ENCODE measurements at places on chromosomes 5 and 9.

DNA sequence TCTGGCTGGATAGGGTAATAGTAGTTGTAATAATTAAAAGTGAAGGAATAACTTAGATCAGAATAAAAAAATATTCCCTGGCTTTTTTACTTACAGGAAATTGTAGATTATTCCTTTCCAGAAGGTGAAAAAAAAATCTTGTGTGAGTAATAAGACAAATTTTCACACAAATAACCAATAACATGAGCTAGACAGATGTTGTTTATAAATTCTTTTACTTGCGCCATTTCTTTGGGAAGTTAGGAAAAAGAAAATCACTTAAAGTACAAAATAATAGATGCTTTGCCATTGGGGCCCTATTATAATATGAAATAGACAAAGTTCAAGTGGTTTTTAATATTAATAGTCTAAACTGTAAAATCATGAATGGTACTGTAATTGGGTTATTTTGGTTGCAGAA, 204.1 kb downstream of the ARRDC3 start:
- DNase-seq = no peak
- H3K4me3 ChIP-seq = no peak overlapping the region
- H3K27me3 ChIP-seq = no peaks in the 10 kb centered on the region
- no peak overlapping the region for H3K27ac ChIP-seq
- no peaks in the 10 kb centered on the region for H3K36me3 ChIP-seq

DNA sequence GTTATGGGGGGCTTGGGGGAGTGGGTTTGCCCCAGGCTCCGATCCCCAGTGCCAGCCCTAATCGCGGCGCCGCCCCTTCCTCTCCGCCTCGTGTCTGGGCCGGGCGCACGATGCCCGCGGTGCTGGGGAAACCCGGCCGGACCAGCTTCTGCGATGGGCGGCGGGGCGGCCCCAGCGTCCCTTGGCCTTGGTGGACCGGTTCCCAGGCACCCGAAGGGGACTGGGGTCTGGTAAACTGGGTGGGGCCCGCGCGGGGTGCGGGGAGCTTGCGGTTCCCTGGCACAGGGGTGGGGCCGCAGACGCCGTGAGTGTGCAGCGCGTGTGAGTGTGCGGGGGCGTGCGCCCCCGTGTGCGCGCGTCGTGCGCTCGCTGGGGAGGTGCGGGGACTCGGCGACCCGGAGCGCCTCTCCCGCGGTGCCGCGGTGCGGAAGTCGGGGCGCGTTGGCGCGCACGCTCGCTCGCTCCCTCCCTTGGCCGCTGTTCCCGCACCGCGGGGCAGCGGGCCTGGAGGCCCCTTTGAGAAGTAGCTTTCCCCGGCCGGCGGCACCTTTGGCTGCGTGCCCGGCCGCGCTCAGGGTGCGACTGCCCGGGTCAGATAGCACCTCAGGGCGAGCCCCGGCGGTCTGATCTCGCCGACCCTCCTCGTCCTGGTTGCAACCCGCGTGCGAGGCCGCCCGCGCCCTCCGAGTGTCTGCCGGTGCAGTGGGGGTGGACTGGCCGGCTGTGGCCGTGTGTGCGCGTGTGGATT, 568 bp downstream of the MACIR start:
- no peaks in the 10 kb centered on the region for H3K27me3 ChIP-seq
- peaks cover 37% of the 10 kb centered on the region for H3K4me1 ChIP-seq
- peak; percentile 16 for DNase-seq
- H3K27ac ChIP-seq = peak overlapping the region; percentile 66

DNA sequence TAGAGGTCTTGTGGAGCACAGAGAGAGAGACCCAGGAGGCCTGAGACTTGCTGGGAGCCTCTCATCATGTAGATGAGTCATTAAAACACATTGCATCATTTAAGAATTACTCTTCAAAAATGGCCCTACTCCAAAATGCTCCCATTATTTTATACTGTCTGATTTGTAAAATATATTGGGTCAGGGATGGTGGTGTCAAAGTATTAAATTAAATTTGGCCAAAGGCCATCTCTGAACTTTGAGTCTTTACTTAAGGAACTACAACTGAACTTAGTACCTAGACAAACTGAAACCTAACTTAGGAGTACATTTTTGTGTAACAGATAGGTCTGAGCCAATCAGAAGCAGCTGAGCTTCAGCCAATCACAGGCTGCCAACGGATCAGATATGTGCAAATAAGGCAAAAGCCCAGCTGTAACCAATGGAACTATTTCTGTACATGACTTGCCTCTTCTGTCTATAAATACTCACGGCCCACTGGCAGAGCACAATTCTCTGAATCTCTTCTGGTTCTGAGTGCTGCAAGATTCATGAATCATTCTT, 657.2 kb downstream of the TLE1 start:
- peak; percentile 2 for DNase-seq
- no peaks in the 10 kb centered on the region for H3K36me3 ChIP-seq
- no peaks in the 10 kb centered on the region for H3K27me3 ChIP-seq
- no peaks in the 10 kb centered on the region for H3K4me1 ChIP-seq
- no peak overlapping the region for H3K4me3 ChIP-seq
- no peak overlapping the region for H3K27ac ChIP-seq

DNA sequence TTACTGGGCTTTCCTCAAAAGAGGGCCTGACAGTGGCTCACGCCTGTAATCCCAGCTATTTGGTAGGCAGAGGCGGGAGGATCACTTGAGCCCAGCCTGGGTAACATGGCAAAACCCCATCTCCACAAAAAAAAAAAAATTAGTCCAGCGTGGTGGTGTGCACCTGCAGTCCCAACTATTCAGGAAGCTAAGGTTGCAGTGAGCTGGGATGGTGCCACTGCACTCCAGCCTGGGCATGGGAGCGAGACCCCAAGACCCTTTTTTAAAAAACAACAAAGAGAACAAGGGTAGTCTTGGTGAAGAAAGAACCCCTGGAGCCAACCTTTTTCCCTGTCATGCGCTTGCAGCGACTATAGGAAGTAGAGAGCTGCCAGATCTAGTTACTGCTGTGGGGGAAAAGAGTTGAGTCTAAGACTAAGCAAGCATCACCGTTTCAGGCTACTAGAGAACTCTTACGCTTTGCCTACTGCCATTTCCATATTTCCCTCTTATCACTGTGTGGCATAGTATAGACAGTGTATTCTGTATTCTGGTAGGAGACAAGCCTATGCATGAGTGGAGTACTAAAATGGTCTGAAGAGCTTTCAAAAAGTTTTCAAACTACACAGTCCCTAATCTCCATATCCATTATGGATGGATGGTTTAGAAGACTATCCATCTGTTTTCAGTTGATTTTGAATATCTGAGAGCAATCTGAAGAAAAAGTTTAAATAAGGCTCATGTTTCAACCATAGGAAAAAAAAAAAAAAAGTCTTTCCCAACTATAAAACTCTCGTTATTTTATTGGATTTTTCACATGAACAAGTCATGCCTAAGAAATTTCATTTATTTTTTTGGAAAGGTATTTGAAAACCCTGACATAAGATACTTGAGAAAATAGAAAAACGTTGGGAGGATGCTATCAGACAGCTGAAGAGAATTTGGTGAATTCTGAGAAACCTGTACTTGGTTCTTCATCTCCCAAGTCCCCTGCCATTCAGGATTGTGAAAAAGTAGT, 2.6 kb downstream of the C9orf40 start:
- no peaks in the 10 kb centered on the region for H3K27me3 ChIP-seq
- H3K4me3 ChIP-seq = no peak overlapping the region
- no peak overlapping the region for H3K27ac ChIP-seq
- peaks cover 44% of the 10 kb centered on the region for H3K4me1 ChIP-seq

GRCh38 chr5:38420691-38421390, 135.6 kb downstream of the LIFR start:
- H3K27ac ChIP-seq = no peak overlapping the region
- H3K27me3 ChIP-seq = peaks cover 3% of the 10 kb centered on the region
- H3K4me1 ChIP-seq = no peaks in the 10 kb centered on the region
- DNase-seq = peak; percentile 54

GRCh38 chr5:24623624-24624023, 21.2 kb downstream of the CDH10 start:
- no peaks in the 10 kb centered on the region for H3K4me1 ChIP-seq
- H3K36me3 ChIP-seq = no peaks in the 10 kb centered on the region
- no peak overlapping the region for H3K27ac ChIP-seq
- no peak for DNase-seq
- no peaks in the 10 kb centered on the region for H3K27me3 ChIP-seq

- no peak for DNase-seq
- no peak overlapping the region for H3K27ac ChIP-seq
- H3K36me3 ChIP-seq = no peaks in the 10 kb centered on the region
- H3K4me3 ChIP-seq = no peak overlapping the region
- no peaks in the 10 kb centered on the region for H3K4me1 ChIP-seq
These were observed 165.3 kb upstream of the FBXL7 start for GRCh38 chr5:15334551-15335266.

GRCh38 chr5:179623906-179624741, 653 bp upstream of the HNRNPH1 start:
- peaks cover 6% of the 10 kb centered on the region for H3K36me3 ChIP-seq
- H3K4me1 ChIP-seq = peaks cover 42% of the 10 kb centered on the region
- DNase-seq = peak; percentile 45
- peak overlapping the region; percentile 62 for H3K4me3 ChIP-seq
- no peaks in the 10 kb centered on the region for H3K27me3 ChIP-seq

DNA sequence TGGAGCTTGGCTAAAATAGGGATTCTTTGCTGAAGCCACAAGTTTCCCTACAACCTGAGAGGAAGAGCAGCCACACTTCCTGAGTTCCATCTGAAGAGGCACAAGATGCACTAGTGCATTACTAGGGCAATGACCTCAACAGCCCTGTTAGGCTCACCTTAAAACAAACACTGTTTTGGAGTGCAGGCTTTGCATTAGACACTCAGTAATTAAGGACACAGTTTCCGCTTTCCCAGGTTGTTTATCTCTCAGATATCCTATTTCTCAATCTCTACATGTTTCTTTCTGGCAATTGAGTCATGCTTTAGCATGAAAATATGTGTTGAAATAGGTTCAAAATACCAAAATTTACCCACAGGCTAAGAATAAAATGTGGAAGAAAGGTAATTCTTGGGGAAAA, 34.2 kb downstream of the EMB start:
- H3K4me3 ChIP-seq = no peak overlapping the region
- H3K27ac ChIP-seq = no peak overlapping the region
- no peak for DNase-seq
- no peaks in the 10 kb centered on the region for H3K27me3 ChIP-seq

DNA sequence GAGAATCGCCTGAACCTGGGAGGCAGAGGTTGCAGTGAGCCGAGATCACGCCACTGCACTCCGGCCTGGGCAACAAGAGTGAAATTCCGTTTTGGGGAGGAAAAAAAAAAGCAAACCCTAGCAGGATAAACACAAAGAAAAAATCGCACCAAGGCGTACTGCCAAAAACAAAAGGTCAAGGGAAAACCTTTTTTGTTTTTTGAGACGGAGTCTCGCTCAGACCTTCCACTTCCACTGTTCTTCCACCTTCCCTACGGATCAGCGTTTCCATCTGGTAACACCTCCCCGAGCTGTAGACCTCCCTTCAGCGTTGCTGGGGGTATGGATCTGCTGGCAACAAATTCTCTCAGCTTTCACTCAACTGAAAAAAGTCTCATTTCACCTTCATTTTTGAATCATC, 20.1 kb upstream of the FCN2 start:
- H3K27me3 ChIP-seq = peaks cover 33% of the 10 kb centered on the region
- H3K36me3 ChIP-seq = no peaks in the 10 kb centered on the region
- no peak for DNase-seq
- H3K4me3 ChIP-seq = no peak overlapping the region
- H3K27ac ChIP-seq = no peak overlapping the region
- H3K4me1 ChIP-seq = no peaks in the 10 kb centered on the region
